ENCODE measurements at places on chromosomes 5 and 9.

DNA sequence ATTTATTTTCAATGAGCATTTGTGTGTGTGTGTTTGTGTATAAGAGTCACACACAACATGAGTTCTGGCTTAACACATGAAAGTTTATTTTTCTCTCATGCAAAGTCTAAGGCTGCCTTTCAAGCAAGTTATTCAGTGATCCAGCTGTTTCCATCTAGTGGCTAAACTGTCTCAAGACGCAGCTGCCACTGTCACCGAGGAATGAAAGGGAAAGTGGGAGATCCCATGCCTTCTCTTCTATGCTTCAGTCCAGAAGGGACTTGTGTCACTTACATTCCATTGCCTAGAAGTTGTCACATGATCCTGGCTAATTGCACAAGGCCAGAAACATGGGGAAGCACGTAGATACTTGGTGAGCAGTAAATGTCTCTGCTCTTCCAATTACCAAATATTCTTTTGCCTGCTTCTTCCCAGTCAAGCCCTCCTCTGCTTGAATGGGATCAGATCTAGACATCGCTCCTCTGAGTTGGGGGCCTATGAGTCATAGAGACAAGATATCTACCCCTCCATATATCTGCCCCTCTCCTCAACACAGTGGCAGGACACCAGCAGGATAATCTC is 30.4 kb upstream of the SLIT3 start:
- no peak for DNase-seq

GRCh38 chr9:14395317-14396082 is 81.6 kb upstream of the NFIB start:
- no peak for DNase-seq

DNA sequence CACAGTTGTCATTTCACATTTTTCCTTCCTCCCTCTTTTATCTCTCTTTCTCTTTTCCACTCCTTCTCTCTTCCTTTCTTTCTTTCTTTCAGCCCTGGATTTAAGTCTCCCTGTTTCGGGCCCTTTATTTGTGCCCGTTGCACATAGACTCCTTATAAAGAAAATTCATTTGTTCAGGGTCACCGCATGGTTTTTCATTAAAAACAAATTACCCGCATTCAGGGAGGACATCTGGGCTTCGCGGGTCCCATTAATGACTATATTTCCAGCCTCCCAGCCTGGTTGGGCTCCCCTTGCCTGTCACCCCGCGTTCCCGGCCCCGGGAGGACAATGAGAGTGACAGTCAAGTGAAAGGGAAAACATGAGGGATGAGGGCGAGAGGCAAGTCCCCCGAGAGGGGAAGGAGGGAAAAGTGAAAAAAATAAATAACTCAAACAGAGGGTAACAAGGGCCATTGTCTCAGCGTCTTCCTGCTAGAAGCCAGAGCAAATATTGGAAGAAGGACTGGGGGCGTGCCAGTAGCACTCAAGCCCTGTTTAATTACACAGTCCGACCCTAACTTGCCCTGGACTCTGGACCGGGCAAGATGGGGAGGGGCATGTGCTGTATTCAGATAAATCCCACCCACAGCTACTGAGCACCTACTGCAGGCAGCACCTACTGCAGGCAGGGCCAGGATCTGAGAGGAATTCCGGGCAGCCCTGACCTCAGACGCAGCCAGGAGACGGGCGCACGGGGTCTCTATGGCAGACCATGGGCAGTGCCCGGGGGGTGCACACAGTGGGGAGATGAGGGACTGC is 166.2 kb downstream of the PAX5 start:
- no peak for DNase-seq

- DNase-seq, result no peak
These were observed 31.2 kb downstream of the CEP72 start for GRCh38 chr5:643351-643801.

DNA sequence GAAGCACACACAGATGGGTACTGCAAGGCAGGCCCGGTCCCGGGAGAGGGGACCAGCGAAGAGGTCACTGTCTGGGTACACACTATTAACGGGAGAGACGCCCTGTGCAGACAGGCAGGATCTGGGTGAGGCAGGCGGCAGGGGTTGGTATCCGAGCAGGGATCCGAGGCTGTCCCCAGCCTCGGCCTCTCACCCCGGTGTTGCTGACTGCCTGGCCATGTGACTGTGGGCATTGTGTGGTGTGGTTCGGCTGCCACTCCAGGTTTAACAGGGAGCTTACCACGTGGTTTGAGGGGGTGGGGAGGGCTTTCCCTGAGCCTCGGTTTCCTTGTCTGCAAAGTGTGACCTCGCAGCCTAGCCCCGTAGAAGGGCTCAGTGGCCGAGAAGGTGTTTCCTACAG is 11.1 kb upstream of the RALGDS start:
- no peak for DNase-seq

- DNase-seq, result no peak
These were observed 109.2 kb downstream of the BASP1 start for GRCh38 chr5:17326600-17327037.

GRCh38 chr5:43010935-43011315 is 29.2 kb downstream of the ANXA2R start:
- DNase-seq, result no peak

DNA sequence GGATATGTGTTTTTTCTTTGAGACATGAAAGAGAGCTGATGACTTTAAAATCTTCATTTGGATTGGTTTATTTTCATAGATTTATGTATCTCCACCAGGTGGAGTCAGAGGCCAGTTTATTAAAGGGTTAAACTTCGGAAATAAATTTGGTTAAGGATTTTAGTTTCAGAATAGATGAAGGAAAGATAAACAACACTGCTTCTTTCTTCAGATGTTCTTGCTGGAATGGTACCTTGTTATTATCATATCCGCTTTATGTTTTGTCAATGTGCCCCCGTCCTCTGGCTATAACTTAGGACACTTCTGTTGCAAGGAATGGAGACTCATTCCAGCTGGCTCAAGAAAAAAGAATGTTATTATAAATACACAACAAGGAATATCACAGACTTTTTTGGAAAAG is 81.2 kb downstream of the ALDH1A1 start:
- no peak for DNase-seq

- no peak for DNase-seq
These were observed 7.4 kb upstream of the ADAM19 start for GRCh38 chr5:157582731-157583620.

DNA sequence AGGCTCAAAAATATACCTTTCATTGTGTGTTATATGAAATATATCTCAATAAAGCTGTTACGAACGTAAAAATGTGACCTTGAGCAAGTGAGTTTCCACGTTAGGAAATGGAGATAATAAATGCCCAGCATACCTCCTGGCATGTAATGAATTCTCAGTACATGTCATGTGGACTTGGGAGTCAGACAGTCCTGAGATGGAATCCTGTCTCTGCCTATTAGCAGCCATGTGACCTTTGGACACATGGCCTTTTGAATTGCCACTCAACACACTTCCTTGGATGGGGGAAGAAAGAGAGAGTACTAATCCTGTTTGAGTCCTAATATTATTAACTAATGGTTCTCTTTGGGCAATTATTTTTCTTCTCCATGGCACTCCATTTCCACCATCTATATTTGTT is 25.7 kb downstream of the TRIM32 start:
- DNase-seq, result no peak

GRCh38 chr5:73125289-73125688 is 4.9 kb downstream of the TMEM171 start:
- DNase-seq, result no peak

DNA sequence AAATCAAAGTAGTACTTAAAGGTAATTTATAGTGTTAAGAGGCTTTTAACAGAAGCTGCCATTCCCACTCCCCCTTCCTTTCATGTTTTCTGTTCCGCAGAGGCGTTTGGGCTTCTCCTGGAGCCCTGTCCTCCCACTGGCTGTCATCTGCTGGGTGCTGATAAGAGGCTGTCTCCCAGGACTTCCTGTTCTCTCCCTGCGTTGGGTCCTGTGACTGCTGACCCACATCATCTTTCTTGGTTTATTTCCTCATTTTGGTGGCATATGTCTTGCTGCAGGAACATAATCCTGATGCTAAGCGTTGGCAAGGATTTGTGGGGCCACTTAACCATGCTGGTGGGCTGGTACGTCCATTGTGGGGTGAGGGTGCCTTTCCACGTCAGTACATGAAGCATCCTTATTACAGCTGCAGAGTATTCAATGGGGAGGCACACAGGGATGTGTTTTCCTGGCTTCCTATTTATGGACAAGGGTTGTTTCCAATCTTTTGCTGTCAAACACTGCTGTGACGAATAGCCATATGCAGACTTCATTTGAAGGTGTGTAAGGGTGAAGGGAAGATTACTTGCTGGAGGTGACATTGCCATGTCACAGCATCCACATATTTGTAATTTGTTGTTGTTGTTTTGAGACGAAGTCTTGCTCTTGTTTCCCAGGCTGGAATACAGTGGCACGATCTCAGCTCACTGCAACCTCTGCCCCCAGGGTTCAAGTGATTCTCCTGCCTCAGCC is 22.3 kb upstream of the RNF130 start:
- DNase-seq, result no peak

- DNase-seq, result no peak
These were observed 75.1 kb upstream of the FSTL4 start for GRCh38 chr5:133687212-133688061.

- no peak for DNase-seq
These were observed 103.1 kb upstream of the CLINT1 start for GRCh38 chr5:157961896-157962590.

DNA sequence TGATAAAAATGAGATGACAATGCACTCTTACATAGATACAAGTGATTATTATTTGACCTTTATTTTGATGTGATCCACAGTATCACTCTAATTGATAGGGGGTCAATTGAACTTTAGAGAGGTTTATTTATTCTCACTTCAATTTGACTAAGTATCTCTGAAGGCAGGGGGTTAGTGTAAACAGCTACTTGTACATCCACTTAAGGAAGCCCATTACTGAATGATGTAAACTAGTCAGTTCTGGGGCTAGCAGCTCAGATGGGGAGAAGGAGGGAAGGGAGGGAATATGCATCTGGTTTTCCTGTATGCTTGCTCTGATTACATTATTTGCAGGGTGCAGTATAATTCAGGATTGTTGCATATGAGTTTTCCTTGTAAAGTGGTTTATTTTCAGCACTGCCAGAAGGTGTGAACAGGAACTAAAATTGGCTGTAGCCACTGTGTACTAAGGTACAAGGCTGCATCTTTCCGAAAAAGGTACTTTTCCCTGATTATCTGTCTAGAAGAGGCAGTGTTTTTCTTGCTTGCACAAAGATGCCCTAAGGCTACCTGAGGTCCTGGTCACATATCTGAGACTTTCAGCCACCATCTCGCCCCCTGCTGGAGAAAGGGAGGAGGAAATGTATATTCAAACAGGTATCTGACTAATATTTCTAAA is 51.2 kb downstream of the MRPS27 start:
- DNase-seq, result no peak

DNA sequence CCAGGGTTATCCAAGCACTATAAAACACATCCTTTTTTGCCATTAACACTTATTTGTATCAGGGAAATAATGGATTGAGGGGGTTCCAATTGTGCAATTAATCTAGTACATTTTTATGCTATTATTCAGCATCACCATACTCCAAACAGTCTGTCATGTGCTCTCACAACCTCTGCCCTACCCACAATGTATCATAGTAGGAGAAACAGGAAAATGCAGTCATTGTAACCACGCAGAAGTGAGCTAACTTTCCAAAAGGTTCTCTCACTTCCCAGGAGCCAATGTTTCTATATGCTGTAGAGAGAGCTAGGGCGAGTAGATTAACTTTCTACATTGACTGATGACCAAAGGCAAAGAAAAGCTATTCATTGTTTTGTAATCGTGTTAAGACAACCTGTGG is 29.8 kb downstream of the DAB2 start:
- no peak for DNase-seq

GRCh38 chr5:34699155-34700077 is 43.3 kb downstream of the RAI14 start:
- no peak for DNase-seq

DNA sequence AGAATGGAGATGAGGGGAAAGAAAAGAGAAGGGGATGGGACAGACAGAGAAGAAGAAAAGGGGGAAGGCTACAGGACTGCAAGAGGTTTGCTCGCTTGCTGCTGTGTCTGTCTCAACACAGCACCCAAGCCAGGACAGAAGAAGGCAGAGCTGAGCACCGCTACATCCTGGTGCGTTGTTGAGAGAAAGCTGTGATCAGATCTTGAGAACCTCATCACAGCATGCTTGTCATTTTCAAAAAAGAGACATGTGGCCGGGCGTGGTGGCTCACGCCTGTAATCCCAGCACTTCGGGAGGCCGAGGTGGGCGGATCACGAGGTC is 110.9 kb downstream of the NXNL2 start:
- no peak for DNase-seq

- DNase-seq, result no peak
These were observed 242.9 kb upstream of the FTMT start for GRCh38 chr5:121608826-121609225.

- no peak for DNase-seq
These were observed 12.5 kb downstream of the ERCC6L2 start for GRCh38 chr9:95887926-95888497.

DNA sequence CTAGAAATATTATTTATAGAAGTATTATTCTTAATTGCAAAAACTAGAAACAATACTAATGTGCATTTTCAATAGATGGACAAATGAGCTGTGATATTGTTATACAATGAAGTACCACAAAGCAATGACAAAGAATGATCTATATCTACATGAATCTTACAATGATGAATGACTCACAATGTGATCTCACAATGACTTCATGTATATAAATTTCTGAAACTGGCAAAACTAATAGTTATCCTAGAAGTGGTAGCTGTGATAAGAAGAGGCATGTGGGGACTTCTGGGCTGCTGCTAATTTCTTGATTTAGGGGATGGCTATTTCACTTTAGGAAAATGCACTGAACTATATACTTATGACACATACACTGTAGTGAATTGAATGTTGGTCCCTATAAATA is 396.0 kb upstream of the ZNF608 start:
- DNase-seq, result no peak

- no peak for DNase-seq
These were observed 107.7 kb downstream of the CCDC192 start for GRCh38 chr5:127810707-127811490.

DNA sequence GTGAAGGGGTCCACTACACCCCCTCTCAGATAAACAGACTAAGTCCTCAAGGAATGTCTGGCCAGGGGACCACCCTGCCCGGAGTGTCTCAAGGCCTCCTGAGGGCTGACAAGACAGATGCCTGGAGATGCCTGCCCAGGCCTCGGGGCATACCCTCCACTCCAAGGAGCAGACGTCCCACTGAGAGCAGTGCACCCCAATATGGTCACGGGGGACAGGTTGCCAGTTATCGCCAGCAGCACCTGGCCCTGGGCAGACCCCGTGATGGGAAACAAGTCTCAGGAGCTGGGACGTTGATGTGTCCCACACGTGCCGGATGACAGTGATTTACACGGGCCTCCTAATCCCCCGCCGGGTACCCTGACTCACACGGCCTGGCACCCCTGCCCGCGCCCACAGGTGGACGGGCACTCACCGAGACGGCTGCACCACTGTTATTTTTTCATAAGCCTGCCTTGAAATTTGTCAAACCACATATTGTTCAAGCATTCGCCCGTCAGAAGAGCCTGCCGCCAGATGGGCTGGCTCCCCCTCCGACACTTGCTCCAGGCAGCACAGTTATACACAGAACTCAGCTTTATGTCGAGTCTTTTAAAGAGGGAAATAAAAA is 43.9 kb downstream of the BARX1 start:
- no peak for DNase-seq

- DNase-seq, result no peak
These were observed 53.7 kb upstream of the ADAMTS19 start for GRCh38 chr5:129406440-129406839.

Data from cortex of kidney (tissue), 1 donor.